Uterus (tissue), 4 donors: ENCODE measurements at places on chromosomes 4 and X.

GRCh38 chr4:5118091-5118786, 67.0 kb downstream of the STK32B start:
- DNase-seq = no peak

DNA sequence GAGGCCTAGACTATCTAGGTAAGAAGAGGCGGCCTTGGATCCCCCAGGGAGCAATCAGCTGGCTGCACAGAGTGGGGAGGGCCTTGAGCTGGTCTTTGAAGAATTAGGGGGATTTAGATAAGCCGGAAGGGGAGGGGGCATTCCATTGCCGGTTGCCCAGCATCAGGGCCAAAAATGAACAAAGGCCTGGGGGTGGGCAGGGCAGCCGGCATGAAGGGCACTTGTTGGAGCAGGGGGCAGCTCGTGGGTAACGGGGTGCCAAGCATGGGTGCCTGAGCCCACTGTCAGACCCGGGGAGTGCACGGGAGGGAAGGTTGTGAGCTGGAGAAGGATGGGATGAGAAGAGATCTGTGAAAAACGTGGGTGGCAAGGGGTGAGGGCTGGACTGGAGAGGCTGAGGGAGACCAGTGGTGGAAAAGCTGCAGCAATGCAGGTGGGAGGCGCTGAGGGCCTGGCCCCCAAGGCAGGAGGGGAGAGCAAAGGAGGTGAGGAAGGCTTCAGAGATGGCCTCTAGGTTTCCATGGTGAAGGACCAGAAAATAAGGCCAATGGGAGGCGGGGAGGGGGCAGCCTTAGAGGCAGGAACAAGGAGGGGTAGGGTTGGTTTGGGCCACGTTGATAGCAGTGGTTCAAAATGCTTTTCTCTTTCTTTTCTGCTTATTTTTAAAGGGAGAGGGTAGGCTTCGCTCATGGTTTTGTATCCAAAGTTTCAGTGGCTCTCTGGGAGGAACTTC, 8.6 kb downstream of the KLF3 start:
- DNase-seq = no peak

GRCh38 chrX:123959281-123960063, 2.0 kb upstream of the STAG2 start:
- peak; percentile 67 for DNase-seq

GRCh38 chrX:124555036-124555595, 208.8 kb downstream of the SH2D1A start:
- no peak for DNase-seq

- no peak for DNase-seq
These were observed 1413.0 kb downstream of the PCDH7 start for GRCh38 chr4:32133141-32133540.

- DNase-seq = no peak
These were observed 1212.8 kb upstream of the ADGRL3 start for GRCh38 chr4:59987289-59987688.

- no peak for DNase-seq
These were observed 9.5 kb downstream of the SH3TC1 start for GRCh38 chr4:8208565-8208964.

DNA sequence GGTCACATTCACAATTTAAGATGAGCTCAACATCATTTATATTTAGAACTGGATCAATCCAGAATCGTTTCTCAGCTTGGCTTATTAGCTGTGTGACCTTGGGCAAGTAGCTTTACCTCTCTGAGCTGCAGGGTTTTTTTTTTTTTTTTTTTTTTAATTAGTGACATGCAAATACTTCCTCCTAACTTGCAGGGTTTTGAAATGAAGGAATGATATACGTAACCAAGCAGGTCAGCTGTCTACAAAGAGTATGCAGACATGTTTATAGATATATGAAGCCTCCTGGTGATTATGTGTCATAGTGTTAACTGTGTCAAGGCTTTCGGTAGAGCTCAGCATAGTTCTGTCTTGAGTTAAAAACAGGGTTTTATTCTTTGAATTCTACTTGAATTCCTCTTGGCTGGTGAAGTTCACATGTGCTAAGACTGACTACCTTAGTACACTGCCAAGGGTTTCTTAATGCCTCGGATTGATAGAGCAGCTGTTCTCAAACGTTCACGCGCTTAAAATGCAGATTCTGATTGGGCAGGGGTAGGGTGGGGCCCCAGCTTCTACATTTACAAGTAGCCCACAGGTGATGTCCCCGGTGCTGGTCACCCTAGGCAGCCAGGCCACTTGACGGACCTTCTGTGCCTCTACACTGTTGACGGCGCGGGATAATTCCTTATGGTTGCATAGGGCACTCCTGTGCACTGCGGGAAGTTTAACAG, 654 bp upstream of the STS start:
- no peak for DNase-seq

DNA sequence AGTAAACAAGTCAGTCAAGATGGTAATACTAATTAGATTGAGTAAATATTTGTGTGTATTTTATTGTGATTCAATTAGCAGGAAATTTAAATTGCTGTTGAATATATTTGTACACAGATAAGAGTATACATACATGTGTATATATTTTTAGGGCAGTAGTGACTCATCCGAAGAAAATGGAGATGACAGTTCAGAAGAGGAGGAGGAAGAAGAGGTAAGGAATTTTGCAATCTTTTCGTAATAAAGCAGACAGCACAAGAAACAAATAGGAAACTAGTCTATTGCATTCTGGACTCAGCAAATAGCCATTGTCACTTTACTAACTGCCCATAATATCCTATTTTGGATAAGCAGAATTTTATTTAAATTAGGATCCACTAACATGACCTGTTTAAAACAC, 6.6 kb downstream of the IBSP start:
- no peak for DNase-seq

- DNase-seq = no peak
These were observed 20.9 kb upstream of the KLHL8 start for GRCh38 chr4:87241336-87241735.

DNA sequence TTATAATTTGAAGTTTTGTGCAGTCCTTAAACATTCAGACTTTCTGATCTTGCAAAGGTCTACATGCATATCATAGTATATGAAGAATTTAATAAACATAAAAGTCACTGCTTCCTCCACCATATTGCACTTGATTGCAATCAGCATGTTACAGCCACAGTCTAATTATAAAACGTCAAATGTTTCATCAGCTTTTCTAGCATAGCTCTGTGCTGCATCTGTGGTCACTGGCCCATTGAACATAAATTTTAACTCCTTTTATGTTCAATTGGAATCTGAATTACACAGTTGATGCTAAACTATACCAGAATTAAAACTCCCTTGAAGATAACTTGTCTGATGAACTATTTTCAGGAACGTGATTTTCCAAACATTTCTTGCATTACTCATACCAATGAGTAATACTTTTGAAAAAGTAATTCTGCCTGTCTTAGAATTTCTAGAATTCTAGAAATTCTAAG, 329.1 kb downstream of the GALNTL6 start:
- no peak for DNase-seq

DNA sequence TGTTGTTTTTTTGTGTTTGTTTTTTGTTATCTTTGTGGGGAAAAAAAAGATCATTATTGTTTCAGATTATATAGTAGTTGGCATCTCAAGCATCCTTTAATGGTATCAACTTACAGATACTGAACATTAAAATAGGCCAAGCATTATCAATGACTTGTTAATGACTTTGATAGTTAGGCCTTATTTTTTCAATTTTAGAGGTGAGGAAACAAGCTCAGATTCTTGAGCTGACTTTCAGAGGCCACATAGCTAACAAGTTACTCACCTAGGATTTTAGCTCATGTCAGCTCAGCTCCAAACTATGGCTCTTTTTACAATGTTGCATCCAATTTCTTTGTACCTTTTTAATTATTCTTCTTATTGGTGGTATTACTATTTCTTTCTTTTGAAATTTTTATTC, 471 bp upstream of the PLAC8 start:
- no peak for DNase-seq

DNA sequence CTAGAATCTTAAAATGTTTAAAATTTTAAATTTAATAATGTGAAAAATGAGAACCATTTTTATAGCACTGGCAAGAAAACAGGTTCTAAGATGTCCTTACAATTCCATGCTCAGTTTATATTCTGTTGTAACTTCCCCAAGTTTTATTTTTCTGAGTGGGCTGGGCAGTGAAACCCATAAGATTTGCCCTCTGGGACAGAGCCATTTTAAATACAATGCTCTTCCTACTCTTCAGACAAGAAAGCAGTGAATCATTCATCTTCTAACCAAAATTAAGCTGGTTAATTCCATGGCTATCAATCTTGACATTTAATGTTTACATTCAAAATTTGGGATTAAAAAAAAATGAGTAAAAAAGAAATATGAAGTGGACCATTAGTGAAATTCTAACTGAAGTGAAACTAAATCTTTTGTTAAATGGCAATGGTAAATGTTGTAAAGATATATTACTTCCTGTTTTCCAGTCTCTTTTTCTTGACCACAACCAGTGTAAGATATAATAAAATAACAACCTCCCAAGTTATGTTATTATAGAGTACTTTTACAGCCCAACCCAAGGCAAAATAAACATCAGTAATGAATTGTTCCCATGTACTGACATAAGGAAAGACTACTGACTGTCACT, 37.2 kb upstream of the PTPN13 start:
- no peak for DNase-seq

- DNase-seq = no peak
These were observed 40.8 kb downstream of the CCNG2 start for GRCh38 chr4:77197831-77198230.

DNA sequence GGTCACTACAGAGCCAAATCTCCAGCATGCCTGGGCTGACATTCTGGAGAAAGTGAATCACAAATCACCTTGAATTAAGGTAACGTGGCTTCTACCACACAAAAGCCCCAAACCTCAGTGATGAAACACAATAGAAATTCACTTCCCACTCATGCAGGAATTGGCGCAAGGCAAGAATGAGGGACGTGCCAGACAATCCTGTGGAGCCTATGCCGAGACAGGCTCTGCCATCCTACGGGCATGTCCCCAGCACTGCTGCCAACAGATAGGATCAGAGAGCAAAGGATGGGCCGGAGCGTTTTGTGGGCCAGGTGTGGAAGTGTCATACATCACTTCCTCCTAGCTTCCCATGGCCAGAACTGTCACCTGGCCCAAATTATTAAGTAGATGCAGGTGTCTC, 118.0 kb downstream of the IRF2 start:
- no peak for DNase-seq

DNA sequence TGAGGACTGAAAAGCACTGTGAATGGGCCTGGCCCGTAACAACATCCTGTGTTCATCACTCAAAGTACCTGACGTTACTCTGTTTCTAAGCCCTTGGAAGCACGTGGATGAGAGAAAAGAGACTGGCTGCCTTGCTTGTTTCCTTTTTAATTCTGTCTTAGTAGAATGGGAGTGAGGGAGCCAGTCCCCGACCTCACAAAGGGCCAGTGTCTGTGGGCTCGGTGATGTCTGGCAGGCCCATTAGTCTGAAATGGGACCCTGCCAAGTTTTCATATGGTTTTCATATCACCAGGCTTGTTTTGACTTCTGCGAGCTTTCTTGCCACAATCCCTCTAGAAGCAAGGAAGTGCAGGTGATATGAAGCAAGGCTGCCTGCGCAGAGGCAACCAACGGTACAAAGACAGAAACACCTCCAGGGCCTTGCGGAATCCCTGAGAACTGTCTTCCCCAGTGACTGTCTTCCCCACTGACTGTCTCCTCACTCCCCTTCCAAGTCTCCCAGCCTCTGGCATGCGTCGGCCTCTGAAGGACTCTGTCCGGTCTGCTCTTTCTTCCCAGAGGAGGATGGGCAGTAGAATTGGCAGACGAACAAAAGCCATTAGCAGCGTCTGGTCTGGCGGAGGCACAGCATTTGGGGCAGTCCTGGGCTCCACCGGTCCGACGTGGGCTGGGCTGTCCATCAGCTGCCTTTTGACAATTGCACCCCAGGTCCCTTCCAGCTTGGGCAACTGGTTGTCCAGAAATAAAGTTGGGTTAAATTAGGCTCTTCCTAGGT, 20.2 kb upstream of the RASL11B start:
- no peak for DNase-seq

GRCh38 chrX:19718642-19719041, 168.8 kb downstream of the SH3KBP1 start:
- DNase-seq = no peak

DNA sequence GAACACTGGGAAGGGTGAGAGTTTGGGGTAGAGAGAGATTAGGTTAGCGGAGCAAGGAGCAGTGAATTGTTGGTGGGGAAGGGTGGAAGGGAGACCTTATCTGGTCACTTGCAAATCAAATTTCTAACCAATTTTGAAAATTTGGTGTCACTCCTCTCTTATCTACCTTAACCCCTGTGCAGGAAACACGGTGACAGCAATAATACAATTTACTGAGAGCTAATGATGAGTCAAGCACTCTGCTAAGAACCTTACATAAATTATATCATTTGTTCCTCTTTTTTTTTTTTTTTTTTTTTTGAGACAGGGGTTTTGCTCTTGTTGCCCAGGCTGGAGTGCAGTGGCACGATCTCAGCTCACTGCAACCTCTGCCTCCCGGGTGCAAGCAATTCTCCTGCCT, 116.4 kb downstream of the C4orf51 start:
- no peak for DNase-seq

DNA sequence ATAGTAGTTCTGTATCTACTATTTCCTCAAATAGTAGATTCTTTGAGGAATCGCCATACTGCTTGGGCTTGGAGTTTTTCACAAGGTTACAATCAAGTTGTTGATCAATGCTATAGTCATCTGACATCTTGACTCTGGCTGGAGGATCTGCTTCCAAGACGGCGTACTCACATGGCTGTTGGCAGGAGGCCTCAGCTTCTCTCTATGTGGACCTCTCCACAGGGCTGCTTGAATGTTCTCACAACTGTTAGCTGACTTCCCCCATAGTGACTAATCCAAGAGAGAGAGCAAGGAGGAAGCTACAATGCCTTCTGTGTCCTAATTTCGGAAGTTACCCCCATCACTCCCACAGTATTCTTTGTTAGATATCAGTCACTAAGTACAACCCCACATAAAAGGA, 10.3 kb downstream of the EGFL6 start:
- no peak for DNase-seq

GRCh38 chrX:47814851-47815250, 21.9 kb upstream of the ZNF81 start:
- no peak for DNase-seq
